Psoas muscle (tissue), 8 donors: ENCODE measurements at places on chromosomes 5 and 9.

DNA sequence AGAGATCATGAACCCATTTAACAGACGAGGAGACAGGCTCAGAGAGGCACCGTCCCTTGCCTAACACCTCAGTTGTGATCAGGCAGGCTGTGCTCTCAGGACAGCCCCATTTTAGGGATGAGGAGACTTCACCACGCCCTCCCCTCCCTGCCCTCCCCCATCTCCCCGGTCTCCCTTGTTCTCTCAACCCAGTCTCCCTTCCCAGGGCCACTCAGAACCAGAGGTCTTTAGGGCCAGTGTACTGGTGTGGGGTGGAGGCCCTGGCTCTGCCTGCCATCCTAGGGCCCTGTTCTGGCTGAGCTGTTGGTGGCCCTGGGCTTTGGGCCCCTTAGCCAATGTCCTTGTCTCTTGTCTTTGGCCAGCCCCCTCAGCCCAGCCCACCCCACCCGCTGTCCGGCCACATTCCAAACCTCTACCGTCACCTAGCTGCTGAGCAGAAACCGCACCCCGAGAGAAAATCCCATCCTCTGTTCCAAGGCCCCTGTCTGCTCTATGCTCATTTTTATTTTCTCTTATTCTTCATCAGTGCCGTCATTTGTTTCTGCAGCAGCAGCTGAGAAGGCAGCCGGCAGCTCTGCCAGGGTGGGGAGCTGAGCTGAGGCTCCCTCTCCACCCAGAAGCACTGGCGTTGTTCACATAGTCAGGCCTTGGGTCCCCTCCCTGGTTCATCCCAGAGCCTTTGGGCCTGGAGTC is 33.9 kb downstream of the OLFML2A start:
- H3K4me1 ChIP-seq = no peaks in the 10 kb centered on the region
- no peak overlapping the region for H3K4me3 ChIP-seq
- DNase-seq = no peak
- H3K27me3 ChIP-seq = no peaks in the 10 kb centered on the region
- H3K36me3 ChIP-seq = no peaks in the 10 kb centered on the region
- peak overlapping the region; percentile 30 for H3K27ac ChIP-seq

DNA sequence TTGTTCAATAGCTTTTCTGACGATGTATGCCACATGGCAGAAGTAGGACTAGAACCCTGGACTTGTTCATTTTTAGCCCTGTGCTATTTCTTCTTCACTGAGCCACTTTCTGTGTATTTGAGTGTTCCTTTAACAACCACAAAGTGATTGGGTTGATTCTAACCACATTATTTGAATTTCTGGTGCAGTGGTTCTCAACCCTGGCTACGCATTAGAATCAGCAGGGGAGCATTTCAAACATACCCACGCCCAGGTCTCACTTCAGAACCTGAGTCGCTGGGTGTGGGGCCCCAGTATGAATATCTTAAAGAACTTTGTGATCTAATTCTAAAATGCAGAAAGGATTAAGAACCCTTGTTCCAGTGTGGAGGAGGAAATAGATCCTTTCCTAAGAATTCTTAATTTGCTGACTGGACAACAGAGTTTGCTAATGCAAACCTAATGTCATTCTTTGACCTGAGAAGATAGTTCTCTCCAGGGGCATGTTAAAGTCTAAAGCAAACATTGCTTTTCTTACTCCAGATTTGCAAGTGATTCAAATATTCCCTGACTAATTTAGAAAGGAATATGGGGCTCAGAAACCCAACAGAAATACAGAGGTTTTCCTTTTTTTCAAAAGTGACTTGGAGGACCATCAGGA is 75.4 kb upstream of the GDNF start:
- H3K27ac ChIP-seq = no peak overlapping the region
- H3K36me3 ChIP-seq = no peaks in the 10 kb centered on the region
- no peaks in the 10 kb centered on the region for H3K27me3 ChIP-seq

DNA sequence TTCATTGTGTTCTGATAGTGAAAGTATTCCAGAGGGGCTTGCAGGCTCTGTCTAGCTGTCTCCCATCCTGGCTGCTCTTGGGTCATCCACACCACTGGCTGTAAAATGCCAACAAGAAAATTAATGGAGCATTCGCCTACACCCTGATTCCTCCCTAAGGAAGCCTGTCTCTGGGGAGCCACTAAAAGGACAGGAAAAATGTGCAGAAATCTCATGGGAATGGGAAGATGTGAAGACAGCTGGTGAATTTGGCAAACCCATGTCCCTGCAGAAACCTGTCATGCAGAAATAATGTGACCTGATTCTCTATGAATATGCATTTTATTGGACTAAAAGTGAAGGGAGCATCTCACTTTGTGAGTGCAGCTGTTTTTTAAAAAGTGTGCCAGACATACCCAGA is 265.6 kb downstream of the TUSC1 start:
- no peak overlapping the region for H3K4me3 ChIP-seq
- no peaks in the 10 kb centered on the region for H3K4me1 ChIP-seq
- no peaks in the 10 kb centered on the region for H3K36me3 ChIP-seq
- H3K27me3 ChIP-seq = no peaks in the 10 kb centered on the region
- no peak for DNase-seq

GRCh38 chr5:102306121-102306520 is 10.0 kb upstream of the SLCO4C1 start:
- no peak for DNase-seq
- H3K36me3 ChIP-seq = no peaks in the 10 kb centered on the region
- no peak overlapping the region for H3K27ac ChIP-seq
- no peaks in the 10 kb centered on the region for H3K4me1 ChIP-seq
- no peaks in the 10 kb centered on the region for H3K27me3 ChIP-seq
- H3K4me3 ChIP-seq = no peak overlapping the region

GRCh38 chr5:91206734-91207133 is 176.4 kb downstream of the ARRDC3 start:
- DNase-seq = no peak
- H3K4me1 ChIP-seq = peaks cover 5% of the 10 kb centered on the region
- no peak overlapping the region for H3K4me3 ChIP-seq
- no peaks in the 10 kb centered on the region for H3K36me3 ChIP-seq
- H3K27ac ChIP-seq = no peak overlapping the region

- no peaks in the 10 kb centered on the region for H3K27me3 ChIP-seq
- H3K36me3 ChIP-seq = no peaks in the 10 kb centered on the region
- H3K4me1 ChIP-seq = no peaks in the 10 kb centered on the region
- no peak for DNase-seq
- H3K4me3 ChIP-seq = no peak overlapping the region
These were observed 535.6 kb upstream of the MEF2C start for GRCh38 chr5:89418407-89419085.
